GM10248 (cell line): ENCODE measurements at places on chromosomes 11 and 22.

- peak; percentile 19 for DNase-seq
Observed at GRCh38 chr11:125071846-125072217, 8.7 kb downstream of the SLC37A2 start.

GRCh38 chr11:12897867-12898266 lies 111.2 kb upstream of the RASSF10 start:
- no peak for DNase-seq

DNA sequence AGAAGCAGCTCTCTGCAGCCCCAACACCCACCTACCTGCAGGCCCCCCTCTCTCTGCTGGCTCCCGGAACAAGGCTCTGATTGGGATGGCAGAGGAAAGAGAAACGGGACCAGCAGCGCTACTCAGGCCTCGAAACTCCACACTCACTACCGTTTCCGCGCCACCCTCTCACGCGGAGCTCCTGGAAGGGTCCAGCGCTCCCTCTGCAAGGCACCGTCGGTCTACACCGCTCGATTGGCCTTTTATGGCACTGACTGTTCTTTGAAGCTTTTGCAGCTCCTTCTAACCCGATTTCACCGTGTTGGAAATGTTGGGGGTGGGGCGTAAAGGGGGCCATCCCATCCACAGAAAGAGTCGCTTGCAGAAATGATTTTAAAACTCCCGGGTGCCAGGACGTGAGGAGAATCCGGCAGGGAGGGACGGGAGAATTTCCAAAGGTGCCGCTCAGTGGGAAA lies 323 bp upstream of the PANX1 start:
- DNase-seq: peak; percentile 35

DNA sequence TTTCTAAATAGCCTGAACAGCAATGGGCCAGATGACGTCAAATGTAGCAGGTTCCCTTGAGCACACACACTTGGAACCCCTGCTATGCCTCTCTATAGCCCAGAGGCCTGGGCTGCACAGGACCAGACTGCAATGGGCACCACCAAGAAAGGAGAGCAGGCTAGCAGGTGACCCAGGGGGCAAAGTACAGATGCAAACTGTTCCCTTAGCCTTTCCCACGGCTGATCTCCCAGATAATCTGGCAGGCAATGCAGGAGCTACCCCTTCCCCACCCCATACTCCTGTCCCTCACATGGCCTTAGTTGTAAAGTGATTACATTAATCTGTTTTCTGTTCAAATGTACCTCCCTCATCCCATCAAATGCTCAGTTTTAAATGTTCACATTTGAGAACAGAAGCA lies 41.3 kb downstream of the SMCO4 start:
- DNase-seq: no peak

GRCh38 chr22:26968859-26969523 lies 311.6 kb downstream of the MIAT start:
- no peak for DNase-seq

- DNase-seq: no peak
Observed at GRCh38 chr11:7645206-7645605, 28.1 kb downstream of the CYB5R2 start.

- DNase-seq: peak; percentile 91
Observed at GRCh38 chr11:77091146-77091940, 11.3 kb upstream of the OMP start.

GRCh38 chr11:76579056-76579751 lies 91.3 kb downstream of the LRRC32 start:
- DNase-seq: no peak

GRCh38 chr11:27388869-27389268 lies 25.9 kb upstream of the CCDC34 start:
- DNase-seq: no peak

DNA sequence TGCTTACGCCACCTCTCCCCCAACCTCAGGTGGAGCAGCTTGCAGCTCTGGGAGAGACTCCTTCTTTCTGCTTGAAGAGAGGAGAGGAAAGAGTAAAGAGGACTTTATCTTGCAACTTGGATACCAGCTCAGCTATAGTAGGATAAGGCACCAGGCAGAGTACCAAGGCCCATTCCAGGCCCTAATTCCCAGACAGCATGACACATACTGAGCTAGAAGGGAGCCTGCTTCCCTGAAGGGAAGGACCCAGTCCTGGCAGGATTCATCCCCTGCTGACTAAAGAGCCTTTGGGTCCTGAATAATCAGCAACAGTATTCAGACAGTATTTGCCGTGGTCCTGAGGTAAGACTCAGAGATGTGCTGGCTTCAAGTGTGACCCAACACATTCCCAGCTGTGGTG lies 41.4 kb downstream of the PPME1 start:
- DNase-seq: no peak

DNA sequence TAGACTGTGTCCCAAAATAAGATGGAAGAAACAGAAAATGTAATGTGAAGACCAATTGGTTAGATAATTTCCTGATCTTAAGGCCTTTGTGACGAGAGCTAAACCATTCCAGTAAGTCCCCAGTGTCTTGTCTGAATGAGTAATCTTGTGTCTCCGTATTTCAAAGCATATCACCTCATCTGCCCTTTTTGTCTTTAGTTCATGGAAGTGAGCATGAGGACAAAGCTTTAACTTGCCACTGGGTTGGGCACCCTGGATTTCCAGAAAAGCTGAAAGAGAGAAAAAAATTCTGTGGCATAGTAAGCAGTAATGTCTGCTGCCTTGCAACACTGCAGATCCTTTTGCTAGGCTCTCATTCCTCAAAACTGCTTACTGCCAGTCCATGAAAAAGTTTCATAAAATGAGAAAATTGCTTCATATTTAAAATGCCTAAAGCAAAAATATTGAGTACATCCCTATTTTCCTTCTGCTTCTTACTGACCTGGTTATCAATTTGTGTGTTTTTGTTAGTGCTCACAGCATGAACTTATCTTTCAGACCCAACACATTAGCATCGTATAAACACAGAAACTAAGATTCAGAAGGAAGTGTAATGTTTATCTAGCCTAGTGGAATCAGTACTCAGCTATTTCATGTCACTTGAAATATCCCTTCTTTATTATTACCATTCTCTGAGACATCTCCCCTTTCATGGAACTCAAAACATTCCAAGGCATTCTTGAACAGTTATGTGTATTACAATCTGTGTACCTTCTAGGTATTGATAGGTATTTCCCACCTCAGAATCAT lies 5.3 kb downstream of the CASP12 start:
- DNase-seq: no peak

- DNase-seq: no peak
Observed at GRCh38 chr11:116420770-116421528, 351.8 kb downstream of the BUD13 start.

DNA sequence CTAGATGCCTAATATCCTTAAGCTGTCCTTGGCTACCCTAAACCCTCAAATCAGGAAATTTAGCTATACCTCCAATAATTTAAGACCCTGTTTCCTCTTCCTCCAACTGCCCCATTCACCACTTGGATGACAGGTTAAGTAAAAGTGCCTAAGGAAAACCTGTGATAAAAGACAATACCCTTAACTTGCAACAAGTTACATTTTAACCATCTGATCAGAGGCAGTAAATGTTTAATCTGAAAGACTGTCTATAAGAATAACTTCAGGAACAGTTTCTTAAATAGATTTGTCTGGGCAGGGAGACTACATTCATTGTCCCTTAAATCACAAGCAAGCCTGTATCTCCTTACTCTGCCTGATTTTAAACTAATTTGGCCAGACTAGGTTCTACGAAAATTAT lies 129.1 kb downstream of the APOL5 start:
- no peak for DNase-seq

GRCh38 chr11:122976734-122977469 lies 4.7 kb downstream of the BSX start:
- DNase-seq: no peak

- no peak for DNase-seq
Observed at GRCh38 chr11:134045799-134046635, 22.9 kb upstream of the JAM3 start.

GRCh38 chr22:44143105-44143474 lies 37.6 kb upstream of the PARVG start:
- no peak for DNase-seq

DNA sequence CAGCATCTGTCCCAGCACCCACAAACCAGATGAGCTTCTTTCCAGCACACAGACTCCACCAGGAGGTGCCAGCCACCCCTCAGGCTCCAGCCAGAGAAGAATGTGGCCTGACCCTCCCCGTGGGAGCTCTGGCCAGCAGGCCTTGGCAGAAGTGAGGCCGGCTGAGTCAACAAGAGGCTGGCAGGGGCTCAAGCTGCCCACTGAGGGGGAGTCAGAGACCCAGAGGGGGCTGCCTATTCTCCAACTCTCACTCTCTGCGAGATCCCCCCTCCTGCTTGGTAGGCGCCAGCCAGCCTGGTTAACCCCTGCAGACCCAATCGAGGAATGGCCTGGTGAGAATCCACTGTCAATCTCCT lies 10.6 kb upstream of the CDC42EP1 start:
- DNase-seq: no peak

GRCh38 chr11:1222491-1223345 lies at the start of gene MUC5B:
Gene MUC5B (plus strand): TSS chr11:1223066. CDS start chr11:1223124, 58 bp downstream.
- no peak for DNase-seq

- DNase-seq: no peak
Observed at GRCh38 chr11:35681163-35681767, 18.7 kb downstream of the TRIM44 start.

- DNase-seq: no peak
Observed at GRCh38 chr11:101428918-101429317, 154.9 kb downstream of the TRPC6 start.

GRCh38 chr11:129657866-129658525 lies 157.7 kb upstream of the TMEM45B start:
- no peak for DNase-seq

GRCh38 chr22:42889304-42889703 lies 32.2 kb upstream of the ARFGAP3 start:
- peak; percentile 86 for DNase-seq

DNA sequence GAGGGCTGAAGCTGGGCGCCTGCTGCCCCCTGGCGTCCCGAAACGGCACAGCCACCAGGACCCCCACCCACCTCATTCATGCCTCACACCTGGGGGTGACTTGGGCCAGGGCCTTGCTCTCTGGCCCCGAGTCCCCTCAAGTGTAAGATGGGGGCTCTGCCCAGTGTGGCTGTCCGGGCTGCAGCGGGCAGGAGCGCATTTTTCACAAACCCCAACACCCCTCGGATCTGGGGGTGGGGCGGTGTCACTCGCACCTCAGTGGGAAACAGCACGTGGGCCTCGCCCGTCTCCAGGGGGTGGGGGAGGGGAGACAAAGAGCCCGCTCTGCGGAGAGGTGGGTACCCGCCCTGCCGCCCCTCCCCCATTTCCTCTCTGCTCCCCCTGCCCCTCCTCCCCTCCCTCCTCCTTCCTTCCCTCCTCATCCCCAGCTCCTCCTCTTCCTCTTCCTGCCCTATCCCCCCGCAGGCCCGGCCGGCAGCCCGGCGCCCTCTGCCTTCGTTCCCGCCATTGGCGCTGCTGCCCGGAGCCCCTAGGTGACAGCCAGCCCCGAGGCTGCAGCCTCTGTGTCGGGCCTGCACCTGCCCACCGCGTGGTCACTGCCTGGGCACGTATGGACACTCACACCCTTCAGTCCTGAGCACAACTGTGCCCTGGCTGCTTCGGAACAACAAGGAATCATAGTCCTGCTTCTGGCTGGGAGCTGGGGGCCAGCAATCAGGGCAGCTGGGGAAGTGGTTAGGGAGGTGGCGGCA lies 6.8 kb upstream of the CDKN1C start:
- DNase-seq: peak; percentile 80

DNA sequence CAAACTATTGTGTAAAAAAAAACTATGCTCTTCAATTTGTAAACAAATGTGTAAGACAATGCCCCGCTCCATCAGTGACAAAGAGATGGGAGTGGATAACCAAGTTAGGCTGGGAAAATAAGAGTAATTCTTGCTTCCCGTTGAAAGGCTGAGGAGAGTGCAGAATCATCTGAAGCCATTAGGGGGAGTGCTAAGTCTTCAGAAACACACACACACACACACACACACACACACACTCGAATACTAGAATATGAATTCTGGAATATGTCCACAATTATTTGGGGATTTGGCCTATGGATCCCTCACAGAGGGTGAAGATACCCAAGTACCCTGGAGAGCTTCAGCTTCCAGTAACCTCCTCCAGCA lies 27.8 kb upstream of the ROBO3 start:
- peak; percentile 44 for DNase-seq

DNA sequence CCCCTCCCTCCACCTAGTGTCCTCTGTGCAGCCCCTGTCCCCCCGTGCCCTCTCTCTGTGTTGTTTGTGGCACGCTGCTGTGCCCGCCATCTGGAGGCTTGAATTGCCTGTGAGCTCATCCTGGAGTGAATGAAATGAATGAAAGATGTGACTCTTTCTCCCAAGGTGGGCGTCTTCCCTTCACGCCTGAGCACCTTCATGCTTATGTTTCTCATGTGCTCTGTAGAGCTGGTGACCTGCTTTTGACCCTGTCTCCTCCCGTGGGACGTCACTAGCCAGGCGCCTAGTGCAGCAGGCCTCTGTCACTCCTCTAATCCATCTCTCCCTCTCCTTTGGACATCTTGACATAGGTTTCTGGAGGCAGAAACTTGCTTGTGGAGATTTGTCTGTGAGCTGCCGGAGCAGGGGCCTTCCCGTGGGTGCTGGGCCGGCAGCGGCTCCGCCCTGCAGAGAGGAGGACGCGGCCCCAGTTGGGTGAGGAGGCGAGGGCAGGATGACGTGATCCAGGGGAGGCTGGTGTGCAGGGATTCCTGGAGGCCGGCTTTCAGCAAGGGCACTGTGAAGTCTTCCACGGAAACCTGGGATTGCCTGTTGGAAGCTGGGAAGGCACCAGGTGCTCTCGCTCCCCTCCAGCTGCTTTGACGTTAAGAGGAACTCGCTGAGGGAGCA lies 40.6 kb downstream of the MUC6 start:
- DNase-seq: peak; percentile 88

GRCh38 chr11:116124922-116125714 lies 620.9 kb upstream of the CADM1 start:
- DNase-seq: no peak

DNA sequence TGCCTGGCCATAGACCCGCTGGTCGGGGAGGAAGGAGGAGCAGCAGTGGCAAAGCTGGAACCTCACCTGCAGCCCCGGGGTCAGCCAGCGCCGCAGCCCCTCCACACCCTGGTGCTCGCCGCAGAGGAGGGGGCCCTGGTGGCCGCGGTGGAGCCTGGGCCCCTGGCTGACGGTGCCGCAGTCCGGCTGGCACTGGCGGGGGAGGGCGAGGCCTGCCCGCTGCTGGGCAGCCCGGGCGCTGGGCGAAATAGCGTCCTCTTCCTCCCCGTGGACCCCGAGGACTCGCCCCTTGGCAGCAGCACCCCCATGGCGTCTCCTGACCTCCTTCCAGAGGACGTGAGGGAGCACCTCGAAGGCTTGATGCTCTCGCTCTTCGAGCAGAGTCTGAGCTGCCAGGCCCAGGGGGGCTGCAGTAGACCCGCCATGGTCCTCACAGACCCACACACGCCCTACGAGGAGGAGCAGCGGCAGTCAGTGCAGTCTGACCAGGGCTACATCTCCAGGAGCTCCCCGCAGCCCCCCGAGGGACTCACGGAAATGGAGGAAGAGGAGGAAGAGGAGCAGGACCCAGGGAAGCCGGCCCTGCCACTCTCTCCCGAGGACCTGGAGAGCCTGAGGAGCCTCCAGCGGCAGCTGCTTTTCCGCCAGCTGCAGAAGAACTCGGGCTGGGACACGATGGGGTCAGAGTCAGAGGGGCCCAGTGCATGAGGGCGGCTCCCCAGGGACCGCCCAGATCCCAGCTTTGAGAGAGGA lies 11.9 kb downstream of the TMEM121B start:
- no peak for DNase-seq

- no peak for DNase-seq
Observed at GRCh38 chr11:19769820-19770219, 57.2 kb downstream of the NAV2 start.

- peak; percentile 67 for DNase-seq
Observed at GRCh38 chr11:43852057-43852636, 28.5 kb upstream of the ALKBH3 start.
